Cardiac septum (tissue), 1 donor: ENCODE measurements at places on chromosomes 7 and 10. TPM values are rescaled to one million over a fixed set of nuclear protein-coding genes. Genes with fewer than 3 reads are reported as not detected.

DNA sequence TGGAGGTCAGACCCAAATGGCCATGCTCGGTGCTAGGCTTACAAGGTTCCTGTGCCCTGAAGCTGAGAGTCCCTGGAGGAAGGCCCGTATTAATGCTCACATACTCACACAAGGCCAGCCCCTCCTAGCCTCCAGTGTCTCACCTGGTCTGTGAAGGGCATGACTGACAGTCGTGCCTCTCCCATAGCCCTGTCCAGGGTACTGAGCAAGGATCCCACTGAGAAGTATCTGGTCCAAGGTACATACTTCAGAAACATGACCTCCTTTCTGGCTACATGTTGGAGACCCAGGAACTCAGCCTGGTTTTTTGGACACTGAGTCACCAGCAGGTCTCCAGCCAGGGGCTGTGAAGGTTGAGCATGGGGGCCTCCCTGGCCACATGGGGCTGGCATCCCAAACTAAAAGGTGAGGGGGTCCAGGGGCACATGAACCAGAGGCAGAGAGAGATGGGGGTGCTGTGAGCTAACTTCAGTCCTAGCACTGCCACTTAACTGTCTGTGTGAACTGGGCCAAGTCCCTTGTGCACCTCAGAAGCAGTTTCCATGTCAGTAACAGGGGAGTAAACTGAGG lies 17.6 kb upstream of the RASGEF1A start:
- no peak for DNase-seq

GRCh38 chr10:34081347-34081743 lies 733.8 kb downstream of the PARD3 start:
- no peak for DNase-seq

Gene CHST3
- 24.4 TPM for total RNA-seq

Gene CFAP43
- 0.08 TPM for total RNA-seq

GRCh38 chr10:3573498-3573897 lies 211.5 kb downstream of the KLF6 start:
- no peak for DNase-seq

DNA sequence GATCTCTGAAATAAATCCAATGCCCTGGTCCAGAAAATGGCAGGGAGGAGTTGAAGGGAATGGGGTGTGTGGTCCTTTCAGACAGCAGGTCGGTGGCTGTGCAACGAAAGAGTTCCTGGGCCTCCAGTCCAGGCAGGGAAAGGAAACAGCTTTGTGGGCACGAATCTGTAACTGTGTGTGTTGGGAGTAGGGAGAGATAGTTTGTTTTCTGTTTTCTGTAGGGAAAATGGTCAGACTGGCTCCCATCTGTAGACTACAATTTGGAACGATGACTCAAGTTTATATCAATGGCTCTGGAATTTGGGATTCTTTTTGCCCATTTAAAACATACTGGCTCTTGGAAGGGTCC lies 2.6 kb upstream of the HOXA9 start:
- DNase-seq, result no peak

GRCh38 chr7:28891192-28891875 lies 66.8 kb downstream of the TRIL start:
- DNase-seq, result no peak
